ENCODE measurements at places on chromosomes 7 and 10.

DNA sequence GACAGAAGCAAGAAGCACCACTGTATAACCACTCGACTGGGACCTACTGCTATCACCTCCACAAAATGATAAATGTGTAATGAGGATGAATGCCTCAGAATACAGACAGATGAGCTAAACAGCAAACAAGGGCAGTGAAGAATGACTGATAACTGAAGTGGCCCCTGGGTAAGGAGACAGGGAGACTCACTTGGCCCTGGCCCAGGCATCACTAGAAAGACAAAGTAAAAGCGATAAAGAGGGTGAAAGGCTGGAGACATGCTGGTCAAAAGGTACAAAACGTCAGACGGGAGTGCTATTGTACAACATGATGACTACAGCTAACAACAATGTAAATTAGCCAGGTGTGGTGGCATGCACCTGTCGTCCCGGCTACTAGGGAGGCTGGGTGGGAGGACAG, 27.8 kb upstream of the APBB1IP start:
- no peak for DNase-seq

- no peak for DNase-seq
These were observed 20.0 kb downstream of the ZNF786 start for GRCh38 chr7:149070372-149071125.

DNA sequence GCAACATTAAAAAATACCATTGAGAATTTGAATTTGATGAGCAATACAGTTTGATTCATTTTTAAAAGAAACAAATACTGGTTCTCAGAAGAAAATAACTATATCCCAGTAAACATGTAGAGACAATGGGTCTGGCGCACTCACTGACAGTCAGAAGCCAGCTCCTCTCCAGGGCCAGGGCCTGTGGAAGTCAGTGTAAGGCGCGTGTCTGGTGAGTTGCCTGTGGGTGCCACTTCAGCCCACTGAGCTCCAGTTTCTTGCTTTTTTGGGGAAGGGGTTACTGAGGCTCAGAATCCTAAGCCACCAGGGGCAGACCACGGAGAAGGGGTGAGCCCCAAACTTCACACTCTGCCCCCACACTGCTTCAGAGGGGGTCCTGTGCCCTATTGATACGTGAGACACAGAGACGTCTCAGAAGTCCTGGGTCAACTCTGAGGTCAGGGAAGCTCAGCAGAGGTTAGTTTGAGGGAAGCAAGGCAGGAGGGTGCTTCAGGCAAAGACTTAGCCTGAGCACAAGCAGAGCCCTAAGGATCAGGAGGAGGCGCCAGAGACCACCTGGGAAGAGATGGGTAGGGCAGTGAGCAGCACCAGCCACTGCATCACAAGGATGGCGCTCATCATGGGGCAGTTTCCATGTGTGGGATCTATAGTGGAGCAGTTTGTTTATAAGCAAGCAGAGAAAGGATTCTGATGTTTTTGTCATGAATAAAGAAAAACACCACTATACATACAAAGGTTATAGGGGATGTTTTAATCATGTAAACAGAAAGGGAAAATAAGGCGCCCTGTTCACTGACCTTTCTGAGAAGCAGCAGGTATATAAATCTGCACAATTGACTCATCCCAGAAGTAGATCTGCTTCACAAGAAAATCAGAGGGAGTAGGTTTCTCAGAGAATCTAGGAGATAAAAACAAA, 95.7 kb downstream of the PKD1L1 start:
- DNase-seq, result no peak

DNA sequence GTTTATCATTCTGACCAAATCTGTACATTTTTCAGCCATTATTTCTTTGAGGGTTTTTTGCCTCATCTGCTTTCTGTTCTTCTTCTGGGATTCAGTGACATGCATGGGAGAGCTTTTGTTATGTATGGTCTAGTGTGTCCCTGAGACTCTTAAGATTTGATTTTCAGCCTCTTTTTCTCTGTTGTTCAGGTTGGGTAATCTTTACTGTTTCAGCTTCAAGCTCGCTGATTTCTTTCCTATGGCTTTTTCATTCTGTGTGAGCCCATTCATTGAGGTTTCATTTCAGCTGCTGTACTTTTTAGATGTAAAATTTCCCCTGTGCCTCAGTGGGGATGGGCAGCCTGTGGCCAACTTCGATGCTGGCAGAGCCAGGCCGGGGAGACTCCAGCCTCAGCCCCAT, 38.1 kb downstream of the FOXK1 start:
- DNase-seq, result no peak

DNA sequence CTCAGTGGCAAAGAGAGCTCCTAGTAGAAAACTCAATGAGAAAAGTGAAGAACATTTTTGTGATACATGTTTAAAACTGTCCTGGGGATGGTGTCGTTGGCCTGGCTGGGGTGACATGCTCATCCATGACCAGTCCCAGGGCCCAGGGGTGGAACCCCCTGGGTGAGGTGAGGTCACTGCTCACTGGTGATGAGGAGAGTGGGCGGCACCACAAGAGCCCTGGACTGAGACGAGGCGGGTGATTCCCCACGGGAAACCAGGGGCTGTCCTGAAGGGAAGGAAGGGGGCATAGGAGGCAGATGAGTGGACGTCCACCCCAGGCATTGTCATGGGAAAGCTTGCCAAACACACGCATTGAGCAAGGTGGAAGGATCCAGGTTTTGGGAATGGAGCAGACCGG, 54.6 kb downstream of the HTR5A start:
- DNase-seq, result no peak

- DNase-seq, result no peak
These were observed 13.7 kb downstream of the KIN start for GRCh38 chr10:7773845-7774801.

DNA sequence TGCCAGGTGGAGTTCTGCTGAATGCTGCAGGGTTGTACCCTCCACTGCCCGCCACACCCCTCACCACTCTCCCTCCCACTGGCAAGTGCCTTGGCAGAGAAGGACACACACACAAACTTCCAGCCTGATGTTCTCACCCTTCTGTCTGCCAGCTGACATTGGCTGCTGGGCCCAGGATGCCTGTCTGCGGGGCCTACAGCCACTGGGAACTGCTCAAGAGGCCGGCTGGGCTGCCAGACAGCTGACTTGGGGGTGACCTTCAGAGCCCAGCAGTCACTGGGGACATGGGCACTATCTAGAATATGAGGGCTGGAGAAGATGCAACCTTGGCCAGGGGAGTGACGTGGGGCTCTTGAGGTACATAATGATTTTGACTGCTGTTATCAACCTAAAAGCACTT, 157.1 kb downstream of the SH3PXD2A start:
- DNase-seq, result no peak

DNA sequence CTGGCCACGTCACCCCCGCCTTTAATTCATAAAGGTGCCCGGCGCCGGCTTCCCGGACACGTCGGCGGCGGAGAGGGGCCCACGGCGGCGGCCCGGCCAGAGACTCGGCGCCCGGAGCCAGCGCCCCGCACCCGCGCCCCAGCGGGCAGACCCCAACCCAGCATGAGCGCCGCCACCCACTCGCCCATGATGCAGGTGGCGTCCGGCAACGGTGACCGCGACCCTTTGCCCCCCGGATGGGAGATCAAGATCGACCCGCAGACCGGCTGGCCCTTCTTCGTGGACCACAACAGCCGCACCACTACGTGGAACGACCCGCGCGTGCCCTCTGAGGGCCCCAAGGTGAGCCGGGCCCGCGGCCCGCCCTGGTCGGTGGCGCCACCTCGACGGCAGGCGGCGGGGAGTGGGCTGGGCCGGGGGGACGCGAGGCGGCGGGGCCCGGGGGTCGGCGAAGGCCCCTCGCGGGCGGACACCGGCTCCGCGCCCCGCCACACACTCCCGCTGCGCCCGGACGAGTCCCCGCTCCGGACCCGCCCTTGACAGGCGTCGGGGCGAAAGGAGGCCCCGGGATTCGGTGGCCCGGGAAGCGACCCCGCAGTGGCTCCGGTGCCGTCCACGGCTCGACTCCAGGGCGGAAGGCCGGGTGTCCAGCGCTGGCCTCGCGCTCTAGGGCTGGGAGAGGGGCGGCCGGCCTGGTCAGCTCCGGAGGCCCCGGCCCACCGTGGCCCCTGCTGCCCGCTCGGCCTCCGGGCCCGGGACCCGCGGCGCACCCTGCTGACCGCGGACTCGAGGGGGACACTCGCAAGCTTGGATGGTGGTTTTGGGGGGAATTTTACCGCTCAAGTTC, 557 bp downstream of the BAG3 start:
- peak; percentile 32 for DNase-seq

DNA sequence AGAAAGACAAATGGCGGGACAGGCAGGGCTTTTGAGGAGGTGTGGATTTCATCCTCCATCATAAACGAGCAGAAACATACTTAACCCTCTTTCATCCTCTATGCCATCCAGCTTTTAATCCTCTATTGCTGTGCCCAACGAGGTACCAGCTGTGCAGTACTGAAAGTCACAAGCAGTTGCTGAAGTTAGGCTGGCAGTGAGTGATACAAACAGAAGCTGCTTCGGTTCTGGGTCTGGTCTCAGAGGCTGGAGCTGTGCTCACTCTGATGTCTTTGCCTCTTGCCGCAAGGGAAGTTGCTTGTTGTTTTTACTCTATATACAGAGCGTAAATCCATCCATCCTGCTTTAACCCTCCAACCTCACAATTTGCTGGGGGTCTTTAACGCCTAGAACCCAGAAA, 235.2 kb downstream of the CELF2 start:
- no peak for DNase-seq

DNA sequence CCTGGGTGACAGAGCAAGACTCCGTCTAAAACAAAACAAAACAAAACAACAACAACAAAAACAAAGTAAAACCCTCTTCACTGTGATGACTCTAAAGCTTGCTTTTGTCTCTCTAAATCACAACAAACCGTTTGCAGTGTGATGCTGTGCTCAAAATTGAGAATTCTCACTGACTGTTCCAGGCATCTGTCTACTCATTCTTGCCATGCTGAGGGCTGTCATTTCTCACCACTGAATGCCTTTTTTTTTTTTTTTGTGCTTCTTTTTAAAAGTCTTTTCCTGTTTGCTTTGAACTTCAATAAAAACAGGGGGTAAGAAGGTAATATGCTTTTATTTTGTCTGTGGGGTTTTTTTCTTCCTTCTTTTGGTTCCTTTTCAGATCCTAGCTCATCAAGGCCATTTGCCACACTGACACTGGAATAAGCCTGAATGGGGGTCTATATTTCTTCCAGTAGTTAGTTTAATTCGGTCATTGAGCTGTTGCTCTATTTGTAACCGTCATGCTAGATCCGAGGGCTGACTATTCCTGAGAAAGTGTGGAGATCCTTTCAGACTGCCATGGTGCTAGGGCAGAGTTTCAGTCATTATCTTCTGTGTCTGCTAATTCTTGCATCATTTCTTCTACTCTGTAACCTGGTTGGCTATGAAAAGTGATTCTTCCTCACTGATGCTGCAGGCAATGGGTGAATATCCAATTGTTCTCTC, 10.6 kb downstream of the FAS start:
- DNase-seq, result no peak

DNA sequence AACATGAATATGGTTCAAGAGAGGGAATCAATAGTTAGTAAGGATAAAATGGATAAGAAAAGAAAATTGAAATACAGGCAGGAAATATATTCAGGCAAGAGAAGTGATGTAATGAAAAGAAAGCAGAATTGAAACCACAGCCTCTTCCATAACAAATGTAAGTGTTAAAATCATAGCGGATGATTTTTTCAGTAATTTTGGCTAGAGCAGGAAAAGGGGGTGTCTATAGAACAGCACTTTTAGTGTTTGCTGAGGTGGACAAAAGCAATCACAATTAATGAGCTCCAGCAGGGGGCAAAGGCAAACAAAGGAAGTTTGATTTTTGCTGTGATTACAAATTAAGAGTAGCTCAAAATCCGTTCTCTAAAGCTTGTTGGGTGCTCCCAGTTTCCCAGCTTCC, 79.0 kb downstream of the TRIL start:
- DNase-seq, result no peak

DNA sequence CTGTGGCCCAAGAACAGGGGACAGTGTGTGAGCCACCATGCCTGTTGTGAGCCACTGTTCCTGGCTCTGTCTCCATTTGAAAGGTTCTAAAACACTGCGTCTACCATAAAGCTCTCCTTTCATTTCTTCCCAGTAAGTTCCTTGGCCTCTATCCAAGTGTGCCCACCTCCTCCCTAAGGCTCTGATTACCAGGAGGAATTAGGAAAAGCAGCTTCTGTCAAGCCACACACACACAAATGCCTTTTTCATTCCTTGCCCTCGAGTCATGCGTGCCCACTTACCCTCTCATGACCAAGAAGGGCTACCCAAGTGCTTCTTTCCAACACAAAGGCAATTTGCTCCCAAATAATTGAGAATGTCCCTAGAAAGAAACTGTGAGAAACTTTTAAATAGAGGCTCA, 70.8 kb upstream of the PARD3 start:
- DNase-seq, result no peak

- DNase-seq, result no peak
These were observed 63.0 kb downstream of the ZNF22 start for GRCh38 chr10:45063591-45064231.

DNA sequence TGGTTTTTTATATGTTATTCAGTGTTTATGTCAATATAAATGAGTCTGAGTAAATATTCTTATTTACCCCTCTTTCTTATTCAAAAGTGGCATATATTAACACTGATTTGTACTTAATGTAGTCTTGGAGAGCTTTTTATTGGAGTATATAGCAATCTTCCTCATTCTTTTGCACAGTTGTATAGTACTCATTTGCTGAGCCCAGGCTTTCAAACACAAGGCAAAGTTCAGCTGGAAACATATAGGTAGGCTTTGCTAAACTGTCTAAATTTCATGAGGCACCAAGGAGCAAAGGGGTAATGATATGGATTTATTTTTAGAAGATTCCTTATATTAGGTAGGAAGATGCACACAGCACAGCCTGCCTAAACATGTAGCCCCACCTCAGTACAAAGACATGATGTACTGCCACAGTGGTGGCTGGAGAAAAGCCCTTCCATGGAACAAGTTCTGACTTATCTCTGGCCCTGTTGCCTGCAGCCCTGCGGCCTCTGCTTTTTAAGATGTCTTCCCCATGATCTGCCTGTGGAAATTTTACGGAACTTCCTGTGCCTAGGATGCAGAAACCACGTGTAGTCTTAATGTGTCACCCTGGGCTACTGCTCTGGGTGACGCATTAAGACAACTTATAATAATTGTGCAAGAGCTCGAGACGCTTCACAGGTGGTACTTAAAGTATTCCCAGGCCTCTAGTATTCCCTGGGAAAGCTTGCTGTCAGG, 9.6 kb upstream of the PDCD4 start:
- no peak for DNase-seq

GRCh38 chr10:61335359-61335758, 117.8 kb downstream of the TMEM26 start:
- DNase-seq, result no peak

DNA sequence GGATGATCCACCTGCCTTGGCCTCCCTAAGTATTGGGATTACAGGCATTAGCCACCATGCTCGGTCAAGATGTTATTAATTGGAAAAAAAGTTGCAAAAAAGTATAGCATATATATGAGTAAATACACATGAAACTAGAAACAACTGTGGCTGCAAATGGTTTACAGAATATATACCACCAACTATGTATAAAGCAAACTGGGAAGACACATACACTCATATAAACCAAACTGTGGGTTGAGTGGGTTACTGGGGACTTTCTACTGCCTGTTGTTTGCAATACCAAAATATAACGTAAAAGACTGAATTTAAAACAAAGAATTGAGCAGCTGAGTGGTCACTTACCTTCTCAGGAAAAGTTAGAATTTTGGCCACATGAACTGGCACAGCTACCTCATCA, 8.1 kb downstream of the POLR3A start:
- no peak for DNase-seq

All from neural crest cell (in vitro differentiated cells).